ENCODE measurements at places on chromosomes 1 and 21.

- DNase-seq = peak; percentile 23
Measured at GRCh38 chr1:239250353-239251035, 135.9 kb upstream of the CHRM3 start.

DNA sequence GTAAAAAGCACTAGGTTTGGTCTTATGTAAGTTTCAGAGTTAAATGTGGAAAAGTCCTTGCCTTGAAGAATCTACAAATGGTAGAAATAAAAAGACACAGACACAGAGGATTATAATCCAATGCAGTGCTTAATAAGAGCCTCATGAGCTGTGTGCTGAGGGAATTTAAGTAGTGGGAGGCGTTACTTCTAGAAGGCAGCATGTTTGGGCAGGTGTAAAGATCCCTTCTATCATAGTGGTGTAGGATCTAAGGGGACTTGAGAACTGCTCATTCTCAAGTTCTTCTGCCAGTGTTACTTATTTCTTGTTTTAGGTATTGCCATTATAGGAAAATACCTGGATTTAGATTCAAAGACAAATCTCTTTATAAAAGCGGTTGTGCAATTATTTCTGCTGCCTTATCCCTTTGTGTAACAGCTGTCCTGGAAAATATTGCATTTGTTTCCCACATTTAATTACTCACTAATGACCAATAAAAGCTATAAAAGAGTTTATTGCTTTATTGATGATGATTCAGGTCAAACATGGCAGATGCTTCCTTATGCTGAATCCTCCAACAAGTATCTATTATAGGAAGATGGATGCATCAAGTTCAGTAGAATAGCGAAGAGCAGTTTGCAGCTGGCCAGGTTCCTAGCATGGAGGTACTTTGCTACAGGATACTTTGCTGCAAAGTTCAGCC lies 132.5 kb upstream of the IVNS1ABP start:
- no peak for DNase-seq

GRCh38 chr1:160748181-160748877 lies 9.3 kb downstream of the SLAMF7 start:
- DNase-seq = no peak

DNA sequence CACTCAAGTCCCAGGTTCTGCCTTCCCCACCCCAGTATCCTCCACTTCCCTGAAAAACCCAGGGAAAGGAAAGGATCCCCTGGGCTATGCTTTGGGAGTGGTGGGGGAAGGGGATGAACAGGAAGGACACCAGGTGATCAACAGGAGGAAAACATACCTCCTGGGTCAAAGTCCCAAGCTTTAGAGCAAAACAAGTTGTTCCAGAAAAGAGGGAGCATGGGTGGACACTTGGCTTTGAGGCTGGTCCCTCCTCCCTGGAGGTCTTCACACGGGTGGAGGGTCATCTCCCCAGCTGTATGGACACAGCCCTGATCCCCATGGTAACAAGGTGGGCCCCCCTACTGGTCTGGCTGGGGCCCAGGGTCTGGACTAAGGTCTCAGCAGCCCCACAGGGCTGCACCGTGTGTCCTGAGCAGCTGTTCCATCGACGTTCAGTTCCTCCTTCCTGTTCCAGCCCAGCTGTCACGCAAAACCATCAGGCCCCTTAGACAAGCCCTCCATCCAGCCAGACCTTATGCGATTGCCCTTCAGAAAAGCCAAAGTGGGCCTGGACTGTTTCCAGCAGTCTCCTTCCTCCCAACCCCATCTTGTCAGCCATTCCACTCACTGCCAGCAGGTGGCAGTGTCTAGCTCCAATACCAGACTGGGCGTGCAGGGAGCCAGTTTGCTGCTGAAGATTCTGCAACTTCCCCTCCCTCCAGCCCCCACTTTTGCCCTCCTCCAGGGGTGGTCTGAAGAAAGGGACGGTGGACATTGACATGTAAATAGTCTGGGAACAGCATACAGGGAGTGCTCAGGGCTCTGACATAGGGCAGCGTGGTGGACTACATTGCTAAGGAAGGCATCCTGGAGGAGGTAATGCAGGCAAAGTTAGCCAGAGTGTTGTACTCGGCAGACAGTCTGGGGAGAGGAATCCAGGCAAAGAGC lies 2.9 kb upstream of the PDZK1IP1 start:
- peak; percentile 77 for DNase-seq

DNA sequence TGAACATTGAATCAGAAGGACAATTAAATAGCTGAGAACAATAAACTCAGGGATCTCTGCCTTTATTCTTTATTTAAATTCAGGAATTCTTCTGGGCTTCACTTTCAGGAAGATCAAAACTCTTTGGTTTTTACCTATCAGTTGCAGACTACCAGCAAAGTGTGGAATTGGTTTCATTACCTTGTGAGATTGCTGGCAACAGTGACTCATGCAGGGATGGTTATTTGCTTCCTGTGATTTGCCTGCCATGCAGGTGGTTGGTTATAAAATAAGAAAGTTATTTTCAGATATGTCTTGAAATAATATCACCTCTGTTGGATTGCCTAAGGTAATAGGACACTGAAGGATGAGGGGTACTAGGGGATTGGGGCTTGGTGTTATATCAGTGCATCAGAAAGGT lies 204.6 kb downstream of the PTBP2 start:
- no peak for DNase-seq

- DNase-seq = no peak
Measured at GRCh38 chr1:29478879-29479278, 242.6 kb downstream of the PTPRU start.
